KG1 (cell line): ENCODE measurements at places on chromosomes 4 and X.

GRCh38 chrX:433771-434170 lies 47.1 kb upstream of the PPP2R3B start:
- DNase-seq = no peak

DNA sequence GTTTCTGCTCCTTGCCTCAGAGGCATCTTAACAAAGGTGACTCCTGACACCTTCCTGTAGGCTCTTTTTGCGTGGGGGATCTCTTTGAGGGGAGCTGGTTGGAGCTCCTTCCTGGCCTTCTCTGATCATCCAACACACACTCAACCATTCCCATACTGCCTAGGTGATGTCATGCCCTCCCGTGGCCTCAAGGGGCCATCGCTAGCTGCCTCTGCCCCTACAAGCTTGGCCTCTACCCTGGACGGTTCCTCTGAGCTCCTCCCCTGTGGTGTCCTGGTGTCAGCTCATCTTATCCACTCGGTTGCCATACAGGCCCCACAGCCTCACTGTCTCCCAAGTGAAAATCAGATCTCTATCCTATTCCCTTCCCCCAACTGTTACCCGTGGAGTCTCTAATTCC lies 13.7 kb upstream of the ZNF185 start:
- no peak for DNase-seq

GRCh38 chrX:38515291-38515690 lies 46.1 kb upstream of the TSPAN7 start:
- DNase-seq = no peak

GRCh38 chr4:187077744-187078401 lies 354.2 kb upstream of the FAT1 start:
- DNase-seq = no peak

GRCh38 chr4:2787230-2788100 lies 5.4 kb upstream of the SH3BP2 start:
- DNase-seq = peak; percentile 63

DNA sequence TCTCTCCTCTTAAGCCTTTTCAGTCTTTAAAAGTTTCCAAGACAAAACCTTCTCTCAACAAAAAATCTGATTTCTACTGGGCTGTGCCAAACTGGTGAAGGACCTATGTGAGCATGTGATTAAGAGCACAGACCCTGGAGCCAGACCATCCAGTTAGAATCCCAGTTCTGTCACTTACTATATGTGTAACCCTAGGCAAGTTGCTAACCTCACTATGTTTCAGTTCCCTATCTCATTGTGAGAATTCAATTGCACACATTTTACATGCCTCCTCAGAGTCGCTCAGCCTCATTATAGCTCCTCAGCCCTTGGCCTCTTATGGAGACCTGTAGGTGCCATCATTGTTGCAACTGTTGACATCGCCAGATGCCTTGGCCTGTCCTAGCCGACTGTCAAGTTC lies 54.1 kb upstream of the VEGFD start:
- DNase-seq = no peak

GRCh38 chr4:63296773-63297172 lies 1112.5 kb downstream of the TECRL start:
- no peak for DNase-seq

DNA sequence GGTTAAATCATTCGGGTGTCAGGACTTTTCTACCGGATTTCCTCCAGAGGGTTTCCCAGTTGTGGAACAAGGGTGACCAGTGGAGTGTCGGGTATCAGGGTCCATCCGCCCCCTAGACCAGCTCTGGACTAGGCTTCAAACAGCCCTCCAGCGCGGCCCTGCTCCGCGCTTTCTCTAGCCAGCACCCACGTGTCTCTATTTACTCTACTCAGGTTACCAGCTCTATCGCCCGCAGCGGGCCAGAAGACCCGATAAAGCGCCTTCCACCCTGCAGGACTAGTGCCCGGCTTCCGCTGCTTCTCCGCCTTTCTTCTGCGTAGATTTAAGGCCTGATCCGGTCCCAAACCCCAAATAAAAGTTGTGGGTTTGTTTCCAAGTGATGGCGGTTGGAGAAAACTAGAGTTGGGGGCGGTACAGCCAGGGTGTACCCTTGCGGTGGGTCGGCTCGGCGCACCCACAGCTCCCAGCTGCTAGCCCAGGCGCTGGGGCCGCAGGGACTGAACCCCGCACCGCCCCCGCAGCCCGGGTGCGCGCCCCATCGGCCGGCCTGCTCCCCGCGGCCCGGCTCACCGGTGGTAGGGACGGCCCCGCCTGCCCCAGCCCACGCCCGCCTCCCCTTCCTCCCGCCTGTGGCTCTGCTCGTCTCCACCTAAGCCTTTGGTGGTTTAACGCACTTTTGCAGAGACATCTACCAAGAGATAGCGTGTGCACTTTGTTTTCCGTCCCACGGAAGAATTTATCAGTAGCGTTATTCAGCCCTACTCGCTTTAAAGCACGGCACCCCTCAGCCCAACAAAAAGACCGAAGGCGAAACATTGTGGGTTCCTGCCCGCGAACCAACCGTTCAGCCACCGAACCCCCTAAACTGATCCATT lies 2.1 kb downstream of the LEF1 start:
- peak; percentile 3 for DNase-seq

DNA sequence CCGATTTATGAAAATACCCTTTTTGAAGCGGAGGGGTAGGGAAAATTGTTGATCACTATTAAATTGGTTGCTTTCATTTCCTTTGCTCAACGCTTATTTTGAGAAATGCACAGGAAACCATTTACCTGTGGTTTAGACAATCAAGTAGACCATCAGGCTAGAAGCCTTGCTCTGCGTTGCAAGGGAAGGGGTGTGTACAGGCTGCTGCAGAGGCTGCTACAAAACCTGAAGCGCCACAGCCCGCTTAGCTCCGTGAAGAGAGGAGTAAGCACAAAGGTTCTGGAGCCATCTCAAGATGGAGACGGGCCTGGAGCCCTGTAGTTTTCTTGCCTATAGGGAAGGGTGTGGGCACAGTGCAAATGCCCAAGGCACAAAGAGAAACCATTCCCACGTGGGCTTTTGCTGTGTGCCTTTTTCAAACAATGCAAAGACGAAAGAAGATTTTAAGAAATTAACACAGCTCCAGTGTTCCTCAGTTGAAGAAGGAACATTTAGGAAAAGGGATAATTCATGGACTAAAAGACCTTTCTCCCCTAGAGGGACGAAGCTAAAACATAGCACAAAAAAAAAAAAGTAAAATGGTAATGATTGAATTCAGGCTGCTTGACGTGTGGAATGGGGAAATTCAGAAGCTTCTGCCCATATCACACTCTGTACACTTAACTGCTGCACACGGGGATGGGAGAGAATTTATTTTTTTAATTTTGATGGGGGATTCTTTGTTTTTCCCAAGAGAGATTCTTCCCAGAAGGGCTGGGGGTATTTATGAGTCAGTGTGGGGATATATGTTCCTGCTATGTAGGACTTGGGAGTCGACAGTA lies 3.5 kb downstream of the TMSB4X start:
- DNase-seq = peak; percentile 58

- no peak for DNase-seq
Measured at GRCh38 chrX:102599951-102600579, 750 bp downstream of the ARMCX5 start.

- DNase-seq = no peak
Measured at GRCh38 chr4:1862055-1862911, 6.3 kb upstream of the LETM1 start.

DNA sequence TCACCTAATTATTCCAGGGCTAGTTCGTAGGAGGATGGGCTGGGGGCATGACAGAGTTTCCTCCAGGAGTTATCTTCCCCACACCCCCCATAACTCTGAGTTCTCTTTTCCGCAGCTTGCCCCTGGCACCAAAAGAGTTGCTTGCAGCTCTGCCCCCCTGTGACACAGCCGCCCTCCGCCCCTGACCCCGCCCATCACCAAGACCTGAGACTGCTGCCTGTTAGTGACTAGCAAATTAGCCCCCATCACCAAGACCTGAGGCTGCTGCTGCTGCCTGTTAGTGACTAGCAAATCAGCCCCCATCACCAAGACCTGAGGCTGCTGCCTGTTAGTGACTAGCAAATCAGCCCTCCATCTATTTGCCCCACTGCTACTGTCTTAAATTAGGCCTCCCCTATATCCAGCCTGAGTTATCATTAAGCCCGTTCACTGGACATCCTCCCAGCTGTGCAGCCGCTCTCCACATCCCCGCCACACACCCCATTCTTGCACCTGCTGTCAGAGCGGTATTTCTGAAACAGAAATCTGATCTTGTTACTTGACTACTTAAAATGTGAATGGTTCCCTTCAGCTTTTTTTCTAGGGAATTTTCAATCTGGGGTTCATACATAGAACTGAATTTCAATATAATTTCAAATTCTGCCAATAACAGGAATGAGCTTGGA lies 1.5 kb upstream of the PAPSS1 start:
- no peak for DNase-seq

- no peak for DNase-seq
Measured at GRCh38 chr4:93810340-93810992, 18.1 kb upstream of the ATOH1 start.
